ENCODE measurements at places on chromosomes 2 and 18.

DNA sequence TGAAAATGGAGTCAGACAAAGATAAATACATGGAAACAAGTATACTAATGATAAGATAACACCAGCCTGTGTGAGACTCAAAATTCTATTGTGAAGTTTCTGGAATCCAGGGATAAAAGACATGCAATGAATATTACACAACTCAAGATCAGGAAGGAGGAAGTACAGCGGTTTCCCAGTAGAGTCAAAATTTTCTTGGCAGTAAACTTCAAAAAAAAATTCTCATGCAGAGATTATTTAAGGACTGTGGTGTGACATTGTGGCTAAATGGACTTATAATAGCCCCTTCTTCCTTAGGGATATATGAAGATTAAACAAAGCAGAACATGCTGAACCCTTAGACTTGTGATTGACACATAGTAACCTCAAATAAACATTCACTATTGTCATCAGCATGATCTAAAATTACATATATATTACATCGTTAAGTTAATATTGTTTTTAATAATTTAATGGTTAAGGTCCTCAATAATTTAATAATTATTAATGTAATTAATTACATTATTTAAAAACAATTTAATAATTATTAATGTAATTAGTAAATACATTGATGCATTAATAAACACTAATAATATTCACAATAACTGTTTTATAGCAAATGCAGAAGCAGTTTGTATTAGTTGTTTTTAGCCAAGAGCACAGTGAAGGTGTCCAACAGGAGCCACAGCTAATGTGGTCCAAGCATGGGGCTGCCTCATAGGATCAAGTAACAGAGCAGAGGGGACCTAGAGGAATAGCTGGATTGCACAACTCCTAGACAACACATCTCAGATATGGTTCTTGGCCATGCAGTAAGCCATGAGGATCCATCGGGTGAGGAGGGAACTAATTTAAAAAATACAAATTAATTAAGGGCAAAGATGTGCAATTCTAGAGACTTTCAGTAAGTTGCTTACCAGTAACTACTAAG is 77.3 kb downstream of the POLE4 start:
- no peak for DNase-seq

- no peak for DNase-seq
Observed at GRCh38 chr18:38415811-38416210, 850.2 kb upstream of the CELF4 start.

DNA sequence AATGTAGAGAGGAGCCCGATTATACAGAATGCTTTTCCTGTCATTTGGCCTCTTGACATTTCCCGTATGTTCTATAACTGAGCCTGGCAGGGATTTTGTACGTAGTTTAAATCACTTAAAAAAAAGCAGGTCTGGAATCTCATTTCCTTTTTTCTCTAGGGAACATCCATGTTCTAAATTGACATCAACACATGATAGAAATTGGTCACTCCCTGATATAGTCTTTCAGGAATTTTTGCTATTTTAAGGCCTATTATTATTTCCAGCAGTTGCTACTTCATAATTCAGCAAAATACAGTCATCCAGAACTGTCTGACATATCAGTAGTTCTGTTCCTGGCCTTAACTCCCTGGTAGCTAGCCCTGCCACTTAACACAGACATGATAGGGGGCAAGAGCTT is 565.7 kb upstream of the ZEB2 start:
- DNase-seq: no peak

DNA sequence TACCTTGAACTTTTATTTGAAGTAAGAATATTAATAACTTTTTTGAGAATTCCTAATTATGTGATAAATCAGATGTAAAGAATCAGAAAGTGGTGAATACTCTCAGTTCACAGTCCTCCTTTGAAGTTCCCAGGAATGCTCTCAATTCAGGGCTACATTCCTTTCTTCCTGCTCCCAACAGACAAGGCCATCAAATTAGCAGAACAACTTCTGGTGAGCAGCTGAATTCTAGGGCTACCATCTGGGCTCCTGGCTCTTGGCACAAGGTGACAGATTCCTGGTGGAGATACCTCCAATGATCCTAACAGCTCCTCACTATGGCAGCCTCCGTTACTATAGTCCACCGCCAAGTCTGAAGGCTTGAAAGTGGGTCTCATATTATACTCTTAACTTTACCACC is 37.8 kb upstream of the OLA1 start:
- DNase-seq: no peak

- no peak for DNase-seq
Observed at GRCh38 chr2:28589746-28590463, 94.0 kb downstream of the PLB1 start.

DNA sequence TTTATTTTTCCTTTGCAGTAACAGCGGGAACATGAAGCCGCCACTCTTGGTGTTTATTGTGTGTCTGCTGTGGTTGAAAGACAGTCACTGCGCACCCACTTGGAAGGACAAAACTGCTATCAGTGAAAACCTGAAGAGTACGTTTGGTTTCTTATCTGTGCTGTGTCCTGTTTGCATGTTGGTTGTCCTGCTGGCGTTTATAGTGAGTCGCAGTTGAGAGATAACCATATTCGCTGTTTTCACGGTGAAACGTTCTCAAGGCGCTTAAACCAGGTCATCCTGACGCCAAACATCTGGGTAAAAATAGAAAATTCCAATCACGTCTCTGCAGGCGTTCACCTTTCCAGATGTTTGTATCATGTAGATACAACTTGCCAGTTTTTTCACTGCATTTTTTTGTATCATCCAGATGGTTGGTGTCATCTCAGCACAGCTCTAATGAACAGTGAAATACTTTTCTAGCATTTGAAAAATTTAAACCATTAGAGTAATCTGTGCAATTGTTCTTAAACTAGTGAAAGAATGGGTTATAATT is 21.2 kb downstream of the CLUL1 start:
- no peak for DNase-seq

DNA sequence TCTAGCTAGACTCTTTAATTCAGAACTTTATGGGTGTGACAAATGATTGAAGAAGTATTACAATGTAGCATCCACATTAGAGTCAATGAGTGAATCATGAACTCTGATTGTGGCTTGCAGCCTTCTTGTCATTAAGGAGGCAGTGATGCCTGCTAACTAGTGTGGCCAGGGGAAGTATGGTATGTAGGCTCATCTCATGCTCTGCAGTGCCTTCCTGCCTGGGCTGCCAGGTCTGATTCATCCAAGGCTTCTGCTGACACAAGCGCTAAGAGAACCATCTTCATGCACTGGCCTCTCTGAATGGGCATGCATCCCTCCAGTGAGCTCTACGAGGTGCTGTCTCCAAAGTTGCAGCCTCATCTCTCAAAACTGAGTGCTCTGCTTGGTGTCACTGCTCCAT is 144.3 kb downstream of the MTCL1 start:
- DNase-seq: no peak

DNA sequence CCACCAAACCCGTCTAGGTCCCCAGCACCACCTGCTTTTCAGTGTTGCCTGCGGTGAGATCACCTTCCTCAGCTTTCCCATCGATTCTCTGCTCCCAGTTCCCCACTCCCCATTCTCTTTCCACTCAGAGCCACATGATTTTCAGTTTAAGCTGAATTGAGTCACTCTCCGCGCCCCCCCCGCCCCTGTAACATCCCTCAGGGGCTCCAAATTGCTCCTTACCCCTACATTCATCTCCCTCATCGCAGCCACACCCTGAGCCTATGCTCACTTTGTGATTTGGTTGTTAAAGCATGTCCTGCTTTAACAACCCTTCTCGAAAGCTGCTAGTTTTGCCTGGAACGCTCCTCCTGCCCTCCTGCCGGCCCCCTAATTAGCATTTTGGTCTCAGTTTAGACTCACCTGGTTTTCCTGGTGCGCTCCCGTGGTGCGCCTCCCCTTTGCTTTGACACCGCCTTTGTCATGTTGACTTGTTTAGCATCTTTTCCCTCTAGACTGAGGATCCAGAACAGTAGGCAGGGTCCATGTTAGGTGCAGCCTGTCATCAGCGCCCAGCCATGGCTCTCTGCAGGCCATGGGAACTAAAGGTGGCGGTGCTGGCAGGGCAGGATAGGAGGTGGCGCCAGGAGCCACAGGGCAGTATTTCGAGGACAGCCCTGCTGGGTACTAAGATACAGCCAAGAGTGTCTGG is 60.8 kb downstream of the ST3GAL5 start:
- DNase-seq: no peak

DNA sequence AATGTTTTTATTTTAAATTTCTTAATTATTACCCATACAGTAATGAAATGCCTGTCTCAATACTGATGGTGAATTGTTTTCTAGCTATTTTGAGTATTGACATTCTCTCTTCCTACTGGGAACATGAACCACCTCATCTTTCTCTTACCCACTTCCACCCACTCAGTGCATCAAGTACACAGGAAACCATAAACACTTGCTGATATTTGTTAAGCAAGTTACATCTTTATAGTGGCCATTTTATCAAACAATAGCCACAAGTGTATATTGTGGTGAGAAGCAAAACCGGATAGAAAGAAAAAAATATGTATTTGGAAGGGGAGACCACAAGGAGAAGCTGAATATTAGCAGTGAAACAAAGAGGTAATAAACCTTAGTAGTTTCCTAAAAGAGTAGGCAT is 368.1 kb upstream of the HNRNPA3 start:
- DNase-seq: no peak

DNA sequence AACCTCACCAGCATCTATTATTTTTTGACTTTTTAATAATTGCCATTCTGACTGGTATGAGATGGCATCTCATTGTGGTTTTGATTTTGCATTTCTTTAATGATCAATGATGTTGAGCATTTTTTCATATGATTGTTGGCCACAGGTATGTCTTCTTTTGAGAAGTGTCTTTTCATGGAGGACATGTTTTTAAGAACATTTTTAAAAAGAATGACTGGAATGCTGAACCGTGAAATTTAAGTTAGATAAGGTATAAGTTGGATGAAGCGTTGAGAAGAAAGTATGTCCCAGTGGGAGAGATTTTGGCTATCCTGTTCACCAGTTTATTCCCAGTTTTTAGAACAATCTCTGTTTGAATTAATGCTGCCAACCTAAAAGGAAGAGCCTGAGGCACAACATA is 365.9 kb downstream of the CELF4 start:
- no peak for DNase-seq

DNA sequence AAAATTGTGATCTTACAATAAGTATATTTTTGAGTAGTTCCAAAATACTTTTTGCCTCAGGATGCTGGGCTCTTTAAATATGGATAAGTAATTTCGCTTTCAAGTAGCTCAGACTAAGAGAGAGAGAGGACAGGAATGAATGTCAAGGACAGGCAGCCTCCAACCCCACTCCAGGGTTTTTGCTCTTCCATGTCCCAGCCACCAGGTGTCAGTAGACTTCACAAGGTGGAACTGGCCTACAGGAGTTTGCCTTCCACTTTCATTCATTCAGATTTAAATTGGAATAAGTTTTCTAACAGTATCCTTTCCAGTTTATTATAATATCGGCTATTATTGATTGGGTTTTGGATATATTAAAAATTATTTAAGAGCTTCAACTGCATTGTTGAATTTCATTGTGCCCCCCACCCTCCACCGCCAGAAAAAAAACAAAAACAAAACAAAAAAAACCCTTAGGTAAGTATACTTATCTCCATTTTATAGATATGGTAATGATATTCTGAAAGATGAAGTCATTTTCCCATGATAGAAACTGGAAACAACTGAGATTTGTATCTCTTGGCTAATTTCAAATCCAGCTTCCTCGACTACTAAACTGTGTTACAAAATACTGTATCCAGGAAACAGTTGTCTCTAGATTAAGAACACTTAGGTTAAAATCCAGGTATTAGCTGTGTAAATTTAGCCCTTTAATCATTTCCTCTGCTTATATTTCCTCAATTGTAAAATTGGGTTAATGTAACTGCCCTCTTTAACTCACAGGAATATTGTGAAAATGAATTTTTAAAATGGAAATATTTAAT is 793.1 kb downstream of the ERBB4 start:
- no peak for DNase-seq

DNA sequence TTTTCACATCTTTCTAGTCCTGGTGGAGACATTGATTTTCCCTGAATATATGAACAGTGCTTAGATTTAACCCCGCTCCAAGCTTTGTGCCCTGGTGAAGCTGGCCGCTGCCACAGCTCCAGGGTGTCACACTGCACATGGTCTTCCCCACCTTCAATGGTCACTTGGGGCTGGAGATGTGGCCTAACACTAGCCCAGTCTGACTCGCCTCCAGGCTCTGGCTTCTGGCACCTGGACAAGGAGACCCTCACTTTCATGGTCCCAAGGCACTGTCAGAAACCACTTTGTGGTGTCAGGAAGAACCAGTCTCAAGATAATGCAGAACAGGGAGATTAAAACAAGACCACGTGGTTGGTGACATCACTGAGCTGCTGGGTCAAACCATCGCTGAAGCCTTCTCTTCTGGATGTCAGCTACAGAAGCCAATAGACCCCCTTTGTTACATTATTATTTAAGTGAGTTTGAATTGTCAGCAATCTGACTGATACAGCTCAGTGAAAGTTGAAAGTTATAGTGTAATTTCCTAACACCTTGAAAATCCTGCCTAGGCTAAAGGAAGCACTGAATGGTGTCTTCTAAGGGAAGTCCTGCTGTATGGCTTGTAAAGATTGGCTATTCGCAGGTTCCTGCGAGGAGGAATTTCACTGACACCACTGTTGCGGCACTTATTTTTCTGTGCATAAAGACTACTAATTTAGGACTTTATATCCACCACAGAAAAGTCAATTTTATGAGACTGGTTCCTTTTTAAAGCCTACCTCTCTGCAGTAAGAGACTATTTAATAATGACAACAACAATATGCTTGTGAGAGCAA is 55.0 kb upstream of the CTDP1 start:
- DNase-seq: no peak

DNA sequence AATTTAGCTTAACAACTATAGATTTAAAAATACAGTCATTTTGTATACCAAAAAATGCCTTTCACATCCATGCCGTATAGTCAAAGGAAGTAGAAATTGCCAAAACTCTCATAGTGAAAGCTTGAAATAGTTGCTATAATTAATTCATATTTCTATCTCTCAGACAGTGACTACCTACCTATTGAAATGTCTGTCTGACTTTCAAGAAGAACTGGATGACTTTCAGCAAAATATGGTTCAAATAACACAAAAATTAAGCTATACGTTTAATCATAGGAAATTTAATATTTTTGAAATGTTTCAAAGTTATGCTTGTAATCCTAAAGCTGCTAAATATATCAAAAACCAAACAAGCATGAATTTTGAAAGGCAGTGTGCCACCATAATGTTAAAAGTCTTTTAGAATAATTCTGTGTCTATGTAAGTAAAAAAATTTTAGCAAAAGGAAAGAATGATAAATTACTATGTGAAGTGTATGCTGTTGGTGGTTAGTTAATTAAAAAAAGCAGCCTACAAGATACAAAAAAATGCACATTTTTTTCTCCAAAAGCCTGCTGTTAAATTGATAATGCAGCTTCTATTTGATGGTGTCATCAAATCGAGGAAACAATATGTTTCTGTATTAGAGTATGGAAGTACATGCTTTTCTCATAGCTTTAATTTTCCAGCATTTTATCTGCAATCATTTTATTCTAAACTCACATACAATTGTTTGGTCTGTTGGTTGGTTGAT is 57.7 kb upstream of the ST6GAL2 start:
- DNase-seq: no peak

DNA sequence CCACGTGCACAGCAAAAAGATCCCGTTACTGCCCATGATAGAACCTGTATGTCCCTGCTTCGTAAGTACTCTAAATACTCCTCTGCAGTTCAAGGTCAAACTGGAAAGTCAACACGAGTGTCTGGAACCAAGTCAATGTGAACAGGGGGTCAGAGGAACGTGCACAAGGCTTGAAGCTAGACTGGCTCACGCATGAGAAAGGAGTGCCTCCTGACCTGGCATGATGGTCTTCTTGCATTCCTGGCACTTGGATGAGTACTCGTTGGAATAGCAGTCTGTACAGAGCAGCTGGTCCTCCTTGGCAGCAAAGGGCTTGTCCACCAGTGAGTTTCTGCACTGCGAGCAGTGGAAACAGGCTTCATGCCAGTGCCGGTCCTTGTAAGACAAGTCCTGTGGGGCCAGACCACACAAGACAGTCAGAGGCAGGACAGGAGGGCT is 25.5 kb downstream of the FHL2 start:
- no peak for DNase-seq

Measured in stimulated activated CD4-positive, alpha-beta T cell treated with anti-CD3 and anti-CD28 coated beads, Interleukin-4, amount 100 ng/mL, for 1 hour (primary cell).